ENCODE measurements at places on chromosomes 4 and X. TPM values are rescaled to one million over a fixed set of nuclear protein-coding genes. Genes with fewer than 3 reads are reported as not detected.

Gene AR
- 25.2 TPM for total RNA-seq

Gene FGB
- not detected for total RNA-seq

- no peak for DNase-seq
Measured at GRCh38 chr4:2489081-2489805, 20.3 kb downstream of the RNF4 start.

- no peak for DNase-seq
Measured at GRCh38 chrX:9650091-9650490, 115.6 kb downstream of the GPR143 start.

DNA sequence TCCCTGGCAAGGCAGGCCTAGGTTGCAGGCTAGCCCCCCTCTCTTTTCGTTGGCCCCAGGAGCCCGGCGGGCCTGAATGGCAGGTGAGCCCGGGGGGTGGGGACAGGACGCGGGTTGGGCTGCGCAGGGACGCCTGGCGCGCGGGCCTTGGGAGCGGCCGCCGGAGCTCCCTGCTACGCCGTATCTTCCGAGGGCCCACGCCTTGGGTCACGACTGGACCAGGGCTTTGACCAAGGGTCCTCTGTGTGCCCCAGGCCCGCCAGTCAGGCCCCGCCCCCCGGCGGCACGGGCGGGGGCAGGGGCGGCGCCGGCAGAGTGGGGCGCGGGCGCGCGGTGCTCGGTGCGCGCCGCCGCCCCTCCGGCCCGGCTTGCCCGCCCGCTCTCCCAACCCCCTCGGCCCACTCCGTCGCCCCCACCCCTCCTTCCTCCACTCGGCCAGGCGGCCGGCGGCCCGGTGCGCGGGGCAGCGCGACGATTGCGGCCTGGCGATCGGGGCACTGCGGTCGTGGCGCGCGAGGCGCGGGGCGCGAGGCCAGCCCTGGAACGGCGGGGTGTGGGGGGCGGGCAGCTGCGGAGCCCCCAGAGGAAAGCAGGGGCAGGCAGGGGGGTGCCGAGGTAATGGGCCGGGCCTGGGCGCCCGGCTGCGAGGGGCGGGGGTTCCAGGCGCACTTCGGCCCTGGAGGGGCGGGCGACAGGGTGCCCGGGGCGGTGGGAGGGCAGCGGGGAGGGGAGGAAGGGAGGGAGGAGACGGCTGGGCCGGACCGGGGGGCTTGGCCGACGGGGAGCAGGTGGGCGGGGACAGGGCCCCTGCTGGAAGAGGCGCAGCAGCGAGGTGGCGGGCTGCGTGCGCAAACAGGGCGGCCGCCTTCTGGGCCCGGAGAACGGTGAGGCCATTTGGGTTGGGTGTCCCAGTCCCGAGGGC lies at the start of gene PRRG3:
PRRG3 (plus strand) TSS at position 798 of the 922 bp plus-strand sequence. CDS start 3,357 bp downstream, outside the sequence.
- DNase-seq: no peak

Gene SMIM10
- total RNA-seq: 5.3 TPM

- no peak for DNase-seq
Measured at GRCh38 chrX:134580907-134581306, 77.4 kb downstream of the PLAC1 start.

Gene P2RY8
- 2.6 TPM for total RNA-seq

DNA sequence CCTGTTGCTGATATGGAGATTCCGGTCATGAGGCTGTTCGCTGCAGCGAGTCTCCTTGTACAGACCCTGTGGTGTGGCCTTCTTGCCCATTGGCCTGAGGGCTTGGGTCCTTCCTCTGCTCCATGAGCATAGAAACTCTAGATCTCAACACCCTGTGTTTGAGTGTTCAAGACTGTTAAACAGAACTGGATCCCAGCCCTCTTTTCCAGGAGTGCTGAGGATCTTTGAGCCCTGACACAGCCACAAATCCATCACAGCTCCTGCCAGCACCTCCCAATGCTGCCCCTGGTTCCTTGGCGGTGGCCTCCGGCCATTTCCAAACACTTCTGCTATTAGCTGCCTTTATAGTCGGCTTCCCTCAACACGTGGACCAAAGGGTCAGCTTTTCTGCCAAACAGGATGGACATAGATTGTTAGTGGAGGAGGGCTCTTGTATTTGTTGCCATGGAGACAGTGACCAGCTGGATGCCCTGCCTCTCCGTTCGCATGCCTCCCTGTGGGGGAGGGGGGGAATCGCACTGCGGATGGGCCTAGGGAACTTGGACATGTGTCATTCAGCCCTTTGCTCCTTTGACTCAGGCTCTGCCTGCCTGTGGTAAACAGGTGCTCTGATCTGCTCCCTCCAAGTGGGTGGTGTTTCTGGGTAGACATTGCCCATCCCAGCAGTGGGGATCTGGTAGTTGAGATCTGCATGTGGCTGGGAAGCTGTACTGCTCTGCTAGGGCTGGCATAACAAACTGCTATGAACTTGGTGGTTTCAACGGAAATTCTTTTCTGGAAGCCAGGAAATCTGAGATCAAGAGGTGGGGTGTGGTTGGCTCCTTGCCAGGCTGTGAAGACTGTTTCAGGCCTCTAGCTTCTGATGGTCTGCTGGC lies 6.9 kb upstream of the WDR1 start:
- DNase-seq: no peak

All from left ventricle myocardium superior (tissue), 1 donor.